ENCODE measurements at places on chromosomes 5 and 9.
A peak's percentile ranks its signal among the peaks of the same experiment; 100 is the strongest.

DNA sequence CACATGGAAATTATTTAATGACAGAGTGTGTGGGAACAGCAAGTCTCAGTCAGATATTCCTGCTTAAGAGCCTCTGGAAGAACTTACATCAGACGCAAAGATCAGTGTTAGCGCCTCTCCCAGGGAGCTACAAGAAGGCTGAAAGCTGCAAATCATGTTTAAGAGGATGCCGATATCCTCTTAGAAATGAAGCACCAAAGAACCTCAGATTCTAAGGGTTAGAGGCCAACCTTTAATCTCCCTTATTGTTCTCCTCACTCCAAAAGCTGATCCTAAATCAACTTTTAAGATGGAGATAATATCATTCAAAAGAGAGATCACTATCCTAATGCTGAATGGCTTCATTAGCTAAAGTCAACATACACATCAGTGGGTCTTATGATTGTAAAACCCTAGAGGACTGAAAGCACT is 160.6 kb downstream of the NFIB start:
- DNase-seq: no peak

DNA sequence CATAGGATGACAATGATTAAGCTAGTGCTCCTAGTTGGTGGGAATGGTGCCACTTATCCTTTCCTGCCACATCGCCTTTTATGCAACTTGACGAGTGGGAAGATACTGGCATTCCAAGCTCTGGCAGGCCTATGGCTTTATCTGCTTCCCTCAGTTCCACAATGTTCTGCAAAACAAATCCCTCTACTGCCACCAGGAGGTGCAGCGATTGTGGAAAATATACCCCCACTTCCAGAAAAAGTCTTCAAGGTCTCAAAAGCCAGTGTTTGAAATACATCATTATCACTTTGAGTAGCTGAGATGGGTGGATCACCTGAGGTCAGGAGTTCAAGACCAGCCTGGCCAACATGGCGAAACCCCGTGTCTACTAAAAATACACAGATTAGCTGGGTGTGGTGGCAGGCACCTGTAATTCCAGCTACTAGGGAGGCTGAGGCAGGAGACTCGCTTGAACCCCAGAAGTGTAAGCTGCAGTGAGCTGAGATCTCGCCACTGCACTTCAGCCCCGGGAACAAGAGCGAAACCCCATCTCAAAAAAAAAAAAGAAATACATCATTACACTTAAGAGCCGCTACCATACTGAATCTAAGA is 3.4 kb downstream of the CLINT1 start:
- DNase-seq: peak; percentile 19

DNA sequence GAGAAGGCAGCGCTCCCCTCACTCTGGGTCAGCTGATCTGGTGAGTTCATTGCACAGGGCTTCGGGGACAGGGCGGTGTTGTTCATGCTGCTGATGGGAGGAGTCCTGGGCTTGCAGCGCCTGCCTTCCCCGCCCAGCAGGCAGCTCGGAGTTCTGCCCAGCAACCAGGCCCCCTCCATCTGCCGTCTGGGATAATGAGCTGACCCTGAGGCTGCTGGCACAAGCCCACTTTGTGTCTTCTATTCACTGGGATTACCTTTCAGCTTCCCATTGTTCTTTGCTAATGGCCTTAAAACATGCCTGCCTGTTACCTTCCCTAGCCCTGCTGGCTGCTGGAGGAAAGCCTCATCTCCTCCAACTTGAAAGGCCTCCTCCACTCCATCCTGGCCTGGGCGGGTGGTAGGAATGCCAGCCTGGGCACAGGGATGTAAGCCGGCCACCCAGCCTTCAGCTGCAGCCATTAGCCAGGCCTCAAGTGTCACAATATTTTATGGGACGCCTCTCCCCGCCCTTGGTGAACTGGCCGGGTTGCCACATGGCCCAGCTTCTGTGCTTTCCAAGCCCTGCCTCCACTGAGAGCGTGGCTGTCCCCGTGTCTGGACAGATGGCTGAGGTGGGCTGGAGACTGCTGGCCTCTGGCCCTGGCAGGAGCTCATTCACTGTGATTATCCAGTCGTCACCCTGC is 70.4 kb downstream of the GADD45G start:
- DNase-seq: no peak

DNA sequence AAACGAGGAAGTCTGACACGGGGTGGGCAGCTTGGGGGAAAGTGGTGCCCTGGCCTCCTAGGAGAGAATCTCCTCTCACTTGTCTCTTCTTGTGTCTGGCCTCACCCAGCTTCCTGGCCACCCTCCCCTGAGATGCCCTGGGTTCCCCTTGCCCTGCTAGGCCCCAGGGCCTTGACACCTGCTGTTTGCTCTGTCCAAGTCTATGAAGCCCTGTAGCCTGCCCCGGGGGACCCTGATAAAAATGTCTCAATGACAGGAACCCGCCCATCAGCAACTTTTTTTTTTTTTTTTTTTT is 35.0 kb upstream of the SUSD3 start:
- DNase-seq: no peak

DNA sequence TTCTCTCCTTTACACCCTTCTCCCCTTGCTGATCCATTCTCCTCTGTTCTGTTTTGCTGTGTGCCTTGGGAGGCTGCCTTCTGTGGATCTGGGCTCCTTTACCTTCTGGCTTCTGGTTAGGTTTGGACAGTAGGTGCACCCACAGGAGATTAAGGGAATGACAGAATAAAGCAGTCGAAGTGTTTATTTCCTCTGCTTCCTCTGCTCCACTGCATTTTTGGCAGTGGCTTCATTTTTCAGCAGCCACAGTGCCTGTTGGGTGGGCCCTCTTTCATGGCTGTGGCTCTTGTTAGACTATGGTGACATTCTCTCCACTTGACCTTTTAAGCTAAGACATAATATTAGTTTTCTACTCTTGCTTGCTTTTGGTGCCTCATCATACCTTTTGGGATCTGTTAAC is 144.1 kb downstream of the CCDC171 start:
- no peak for DNase-seq

GRCh38 chr5:64947031-64947430 is 178.3 kb downstream of the CWC27 start:
- DNase-seq: no peak

- no peak for DNase-seq
Measured at GRCh38 chr5:15365070-15365469, 134.9 kb upstream of the FBXL7 start.

- peak; percentile 40 for DNase-seq
Measured at GRCh38 chr5:103041071-103041676, 78.8 kb downstream of the GIN1 start.

DNA sequence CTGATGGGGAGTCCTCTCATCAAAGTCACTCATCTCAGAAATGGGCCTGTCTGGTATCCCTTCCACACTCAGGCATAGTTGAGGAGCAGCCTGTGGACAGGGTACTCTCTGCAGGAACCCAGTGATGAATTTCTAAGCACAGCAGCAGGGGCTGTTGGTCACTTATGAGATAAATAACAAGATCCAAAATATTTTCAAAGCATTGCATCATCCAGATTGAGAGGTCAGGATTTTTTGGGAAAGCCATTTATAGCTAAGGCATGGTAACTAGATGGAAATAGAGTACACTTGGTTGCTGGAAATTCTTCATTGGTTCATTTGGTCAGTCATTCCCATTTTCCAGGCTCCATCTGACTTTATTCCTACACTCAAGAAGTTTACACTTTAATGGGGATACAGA is 246.8 kb upstream of the RAI14 start:
- no peak for DNase-seq

GRCh38 chr5:31889001-31889561 is 250.2 kb downstream of the PDZD2 start:
- no peak for DNase-seq

- no peak for DNase-seq
Measured at GRCh38 chr9:126763130-126763764, 41.6 kb upstream of the ZBTB43 start.

GRCh38 chr5:126527892-126528291 is 67.1 kb downstream of the ALDH7A1 start:
- DNase-seq: no peak

- DNase-seq: peak; percentile 64
Measured at GRCh38 chr5:147822686-147823491, 8.6 kb downstream of the SPINK1 start.

- no peak for DNase-seq
Measured at GRCh38 chr5:159658266-159658925, 257.9 kb upstream of the ADRA1B start.

Data from CD4-positive, alpha-beta T cell treated with Interleukin-12 subunit alpha and Interleukin-12 subunit beta, for 1 hour (primary cell).